Erythroblast (primary cell): ENCODE measurements at places on chromosomes 13 and 19.

- no peak for DNase-seq
These were observed 450.7 kb downstream of the TSHZ3 start for GRCh38 chr19:30898353-30899103.

GRCh38 chr19:19217099-19217498 is 5.3 kb downstream of the NCAN start:
- peak; percentile 18 for DNase-seq

DNA sequence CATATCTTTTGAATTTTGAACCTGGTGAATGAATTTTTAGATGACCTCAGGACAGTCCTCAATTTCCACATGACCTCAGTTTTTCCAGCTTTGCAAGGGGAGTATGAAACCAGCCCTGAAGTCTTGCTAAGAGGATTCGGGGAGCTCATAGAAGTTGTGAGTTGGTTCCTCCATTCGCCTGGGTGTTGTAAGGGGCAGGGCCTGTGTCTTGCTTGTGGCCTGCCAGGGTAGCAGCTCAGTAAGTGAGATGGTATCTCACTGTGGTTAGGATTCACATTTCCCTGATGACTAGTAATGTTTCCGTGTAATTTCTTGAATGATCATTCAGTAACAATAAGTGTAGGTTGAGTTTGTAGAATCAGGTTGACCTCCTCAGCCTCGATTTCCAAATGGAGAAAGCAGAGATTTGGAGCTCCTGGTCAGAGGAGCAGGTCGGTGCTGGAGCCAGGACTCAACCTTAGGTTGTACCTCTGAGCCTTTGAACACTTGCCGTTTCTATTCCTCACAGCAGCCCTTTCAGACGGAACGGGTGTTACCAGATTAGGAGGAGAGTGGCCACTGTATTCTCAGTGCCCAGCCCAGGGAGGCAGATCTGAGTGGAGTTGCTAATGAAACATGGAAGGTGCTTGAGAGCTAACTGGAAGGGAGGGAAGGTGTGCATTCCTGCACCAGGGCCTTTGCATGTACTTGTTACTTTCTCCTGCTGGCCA is 14.6 kb downstream of the NACC1 start:
- DNase-seq: peak; percentile 46

DNA sequence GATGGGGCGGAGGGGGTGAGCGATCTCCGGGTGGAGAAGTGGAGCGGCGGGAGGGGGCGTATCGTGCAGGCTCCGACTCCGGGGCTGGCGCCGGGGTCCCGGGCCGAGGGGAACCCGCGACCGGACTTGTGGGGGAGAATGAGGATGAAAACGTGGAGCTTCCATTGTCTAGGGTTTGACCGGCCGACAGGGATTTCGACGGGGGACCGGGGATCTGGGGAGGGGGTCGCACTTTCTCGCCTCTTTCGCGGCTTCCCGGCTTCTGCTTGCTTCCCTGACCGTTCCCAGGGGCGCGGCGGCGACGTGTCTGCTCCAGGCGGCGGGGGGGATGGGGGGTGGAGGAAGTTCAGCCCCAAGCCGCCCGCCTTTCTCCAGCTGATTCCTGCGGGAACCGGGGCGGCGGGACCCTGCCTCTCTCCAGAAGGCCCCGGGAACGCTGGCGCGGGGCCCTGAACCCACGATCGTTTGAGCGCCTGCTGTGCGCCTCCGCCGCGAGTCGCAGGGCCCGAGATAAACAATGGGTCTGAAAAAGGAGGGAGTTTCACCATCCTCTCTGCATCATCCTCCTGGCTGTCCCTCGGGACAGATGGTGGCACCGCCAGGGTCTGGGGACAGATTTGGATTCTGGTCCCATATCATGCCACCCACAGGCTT is 790 bp downstream of the TPM4 start:
- DNase-seq: no peak

- DNase-seq: no peak
These were observed 74.3 kb downstream of the CRYL1 start for GRCh38 chr13:20451397-20451796.

DNA sequence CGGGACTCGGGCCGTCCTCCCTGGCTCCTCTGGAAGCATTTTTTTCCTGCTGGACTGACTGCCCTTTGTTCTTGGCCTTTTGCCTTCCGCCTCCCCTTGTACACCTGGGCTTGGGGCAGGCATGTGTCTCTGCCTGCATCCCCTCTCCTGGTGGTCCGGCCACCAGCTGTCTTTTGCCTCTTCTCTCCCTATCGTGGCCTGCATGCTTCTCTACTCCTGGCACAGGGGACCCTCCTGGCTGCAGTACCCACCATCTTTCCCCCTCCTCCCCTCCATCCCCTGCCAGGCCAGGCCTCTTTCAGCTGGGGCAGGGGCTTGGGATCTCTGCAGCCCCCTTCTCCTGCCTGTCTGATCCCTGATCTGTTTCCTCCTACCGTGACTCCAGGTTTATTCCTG is 12.1 kb downstream of the WTIP start:
- no peak for DNase-seq

GRCh38 chr13:90943946-90944345 is 403.5 kb upstream of the MIR17HG start:
- no peak for DNase-seq

DNA sequence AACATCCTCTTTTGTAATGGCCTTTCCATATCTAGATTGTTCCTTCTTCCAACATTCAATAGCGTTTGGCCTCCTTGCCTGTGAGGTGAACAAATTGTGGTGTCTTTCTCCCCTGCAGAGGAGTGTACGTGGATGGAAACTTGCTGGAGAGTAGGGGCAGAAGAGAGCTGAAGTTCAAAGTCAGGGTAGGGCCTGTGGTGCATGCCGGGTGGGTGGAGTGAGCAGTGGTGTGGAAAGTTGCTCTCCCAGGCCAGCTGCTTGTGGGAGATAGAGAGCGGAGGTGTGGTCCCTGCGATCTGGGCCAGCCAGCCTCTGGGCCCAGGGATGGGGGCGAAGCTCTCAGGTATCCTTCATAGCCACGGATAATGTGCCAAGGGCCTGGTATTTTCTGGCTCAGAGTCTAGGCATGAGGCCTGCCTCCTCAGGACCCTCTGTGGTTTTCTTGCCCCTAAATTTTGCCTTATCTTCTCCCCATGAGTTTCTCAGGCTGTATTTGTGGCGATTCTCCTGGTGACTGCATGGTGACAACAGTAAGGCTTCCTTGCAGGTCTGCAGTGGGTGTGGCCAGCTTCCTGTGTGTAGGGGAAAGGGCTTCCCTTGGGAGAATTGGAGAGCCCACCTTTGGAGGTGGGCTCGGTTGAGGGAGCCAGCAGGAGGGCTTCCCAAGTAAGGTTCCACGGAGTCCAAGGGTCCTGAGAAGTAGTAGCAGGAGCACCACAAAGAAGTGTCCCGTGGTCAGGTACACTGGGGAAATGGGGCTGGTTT is 6.7 kb downstream of the RGCC start:
- DNase-seq: peak; percentile 96

- no peak for DNase-seq
These were observed 74.0 kb upstream of the ZNF30 start for GRCh38 chr19:34852669-34853068.

GRCh38 chr19:21910318-21910717 is 74.3 kb upstream of the ZNF43 start:
- DNase-seq: no peak

DNA sequence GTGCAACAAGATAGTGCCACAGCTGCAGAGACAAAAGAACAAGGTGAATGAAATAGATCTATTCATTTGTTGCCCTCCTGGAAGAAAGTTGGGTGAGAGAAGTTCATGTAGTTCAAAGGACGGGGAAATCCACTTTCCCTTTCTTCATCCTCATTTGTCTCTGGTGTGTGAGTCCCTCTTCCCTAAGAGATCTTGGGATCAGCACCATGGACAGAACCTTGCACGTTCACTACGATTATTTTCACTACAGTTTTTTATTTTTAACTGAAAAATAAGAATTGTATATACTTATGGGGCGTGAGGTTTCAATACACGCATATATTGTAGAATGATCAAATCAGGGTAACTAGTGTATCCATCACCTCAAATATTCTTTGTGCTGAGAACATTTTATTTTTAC is 29.2 kb downstream of the NLRP5 start:
- DNase-seq: no peak

DNA sequence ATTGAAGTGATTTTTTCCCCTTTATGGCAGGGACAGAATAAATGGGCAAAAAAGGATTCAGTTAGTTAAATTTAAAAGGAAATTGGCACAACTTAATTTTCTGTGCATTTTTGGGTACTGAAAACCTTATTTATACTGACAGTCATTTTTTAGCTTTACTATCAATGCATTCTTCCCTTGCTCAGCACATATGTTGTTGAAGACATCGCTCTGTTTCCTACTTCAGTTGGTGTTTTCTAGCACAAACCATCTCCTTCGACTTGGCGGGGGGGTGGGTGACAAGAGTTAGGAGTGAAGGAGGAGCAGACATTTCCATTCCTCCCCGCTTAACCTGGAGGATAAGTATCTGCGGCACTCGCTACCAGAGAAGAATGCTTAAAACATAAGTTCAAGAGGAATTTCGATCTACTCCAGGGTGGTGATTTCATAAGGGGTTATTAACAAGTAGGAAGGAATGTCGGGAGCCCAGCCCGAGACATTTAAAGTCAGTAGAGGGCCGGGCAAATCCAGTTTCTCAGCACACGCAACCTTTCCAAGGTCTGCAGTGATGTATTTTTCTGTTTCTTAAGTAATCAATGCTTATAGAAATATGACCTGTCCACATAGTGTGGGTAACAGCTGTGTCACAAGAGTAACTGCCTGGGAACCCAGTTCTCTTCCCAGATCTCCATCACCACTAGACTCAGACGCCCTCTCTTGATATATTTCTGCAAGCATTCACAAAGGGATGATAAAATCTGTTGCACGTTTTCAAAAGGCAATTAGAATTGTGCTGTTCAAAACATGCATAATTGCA is 525.8 kb downstream of the MYO16 start:
- DNase-seq: no peak

GRCh38 chr19:17135001-17135853 is 59.6 kb downstream of the MYO9B start:
- peak; percentile 81 for DNase-seq

- DNase-seq: no peak
These were observed 40.2 kb downstream of the OLFM4 start for GRCh38 chr13:53068585-53069520.

- DNase-seq: no peak
These were observed 27.9 kb downstream of the USPL1 start for GRCh38 chr13:30645629-30646028.

- DNase-seq: no peak
These were observed 341.3 kb downstream of the TEX29 start for GRCh38 chr13:111661776-111662175.

DNA sequence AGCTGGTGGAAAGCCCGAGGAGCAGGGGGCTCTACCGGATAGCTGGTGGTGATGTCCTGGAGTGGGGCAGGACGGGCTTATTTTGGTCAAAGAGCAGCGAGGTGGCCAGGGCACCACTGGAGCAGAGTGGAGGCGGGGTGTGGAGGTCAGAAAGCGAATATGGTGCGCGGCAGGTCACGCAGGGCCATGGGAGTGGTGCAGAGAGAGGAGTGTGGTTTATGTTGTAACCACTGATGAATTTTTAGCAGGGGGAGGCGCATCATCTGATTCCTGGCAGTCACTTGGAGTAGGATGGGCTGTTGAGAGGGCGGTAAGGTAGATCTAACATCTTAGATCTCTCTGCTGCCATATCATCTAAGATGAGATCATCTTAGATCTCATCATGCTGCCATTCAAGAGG is 1.4 kb upstream of the ZNF414 start:
- peak; percentile 36 for DNase-seq

GRCh38 chr19:15398501-15399233 is 19.1 kb upstream of the AKAP8 start:
- no peak for DNase-seq

GRCh38 chr19:29587059-29587458 is 19.0 kb upstream of the POP4 start:
- no peak for DNase-seq

DNA sequence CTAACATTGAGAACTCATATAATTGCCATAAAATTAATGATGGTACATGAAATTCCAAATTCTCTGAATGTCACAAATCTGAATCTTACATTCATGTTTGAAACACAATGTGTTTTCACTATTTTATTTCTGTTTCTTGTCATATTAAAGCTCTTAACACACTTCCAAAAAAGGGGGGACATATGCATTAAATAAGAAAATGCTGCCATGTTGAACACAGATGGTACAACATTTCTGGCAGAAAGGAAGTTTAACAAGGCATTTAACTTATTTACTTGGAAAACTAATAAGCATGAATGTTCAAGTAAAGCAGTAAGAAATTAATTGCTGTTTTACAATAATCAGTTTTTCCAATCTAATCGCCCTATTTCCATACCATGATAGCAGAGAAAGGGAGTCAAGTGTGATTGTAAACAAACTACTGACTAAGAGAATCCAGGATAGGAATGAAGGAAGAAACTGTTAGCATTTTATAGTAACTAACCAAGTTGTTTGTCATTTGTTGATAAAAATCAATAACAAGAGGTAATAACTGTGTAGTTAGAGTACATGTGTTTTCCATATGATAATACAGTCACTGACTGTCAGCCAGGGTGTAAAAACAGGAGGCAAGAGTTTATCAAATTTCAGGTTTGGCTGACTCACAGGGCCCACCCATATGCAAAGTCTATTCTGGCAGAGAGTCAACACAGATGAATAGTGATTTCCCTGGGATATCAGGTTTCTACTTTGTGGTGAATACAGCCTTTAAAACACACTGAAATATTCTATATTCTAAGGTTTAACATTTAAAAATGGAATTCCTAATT is 5.7 kb upstream of the FOXO1 start:
- DNase-seq: peak; percentile 95

DNA sequence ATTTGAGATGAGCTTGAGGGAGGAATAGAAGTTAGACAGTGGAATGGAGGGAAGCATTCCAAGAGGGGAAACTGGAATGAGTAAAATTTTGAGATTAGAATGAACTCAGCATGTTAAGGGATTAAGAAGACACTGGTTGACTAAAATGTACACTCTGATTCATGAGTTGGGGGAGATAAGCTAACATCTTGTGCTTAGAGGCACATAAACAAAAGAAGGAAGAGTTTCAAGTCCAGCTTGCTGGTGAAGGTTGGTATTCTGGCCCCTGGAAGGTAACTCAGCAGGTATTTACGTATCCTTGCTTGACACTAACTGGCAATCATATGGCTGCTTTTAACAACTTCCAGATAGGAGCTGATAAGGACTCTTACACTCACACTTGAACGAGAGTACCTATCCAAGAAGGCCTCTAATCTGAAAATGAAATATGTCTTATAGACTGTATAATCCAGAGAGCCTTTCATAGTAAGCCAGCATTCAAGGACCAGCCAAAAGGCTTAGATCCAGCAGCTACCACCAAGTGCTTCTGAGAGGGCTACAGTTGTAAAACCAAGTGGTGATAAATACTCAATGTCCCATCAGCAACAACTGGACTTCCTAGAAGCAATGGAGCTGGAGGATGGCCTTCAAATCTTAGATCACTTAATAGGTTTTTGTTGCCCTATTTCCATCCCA is 149.7 kb upstream of the SERP2 start:
- DNase-seq: no peak
